ENCODE measurements at places on chromosomes 16 and 17.

- DNase-seq: no peak
These were observed 631 bp downstream of the NLRC5 start for GRCh38 chr16:56989988-56990387.

DNA sequence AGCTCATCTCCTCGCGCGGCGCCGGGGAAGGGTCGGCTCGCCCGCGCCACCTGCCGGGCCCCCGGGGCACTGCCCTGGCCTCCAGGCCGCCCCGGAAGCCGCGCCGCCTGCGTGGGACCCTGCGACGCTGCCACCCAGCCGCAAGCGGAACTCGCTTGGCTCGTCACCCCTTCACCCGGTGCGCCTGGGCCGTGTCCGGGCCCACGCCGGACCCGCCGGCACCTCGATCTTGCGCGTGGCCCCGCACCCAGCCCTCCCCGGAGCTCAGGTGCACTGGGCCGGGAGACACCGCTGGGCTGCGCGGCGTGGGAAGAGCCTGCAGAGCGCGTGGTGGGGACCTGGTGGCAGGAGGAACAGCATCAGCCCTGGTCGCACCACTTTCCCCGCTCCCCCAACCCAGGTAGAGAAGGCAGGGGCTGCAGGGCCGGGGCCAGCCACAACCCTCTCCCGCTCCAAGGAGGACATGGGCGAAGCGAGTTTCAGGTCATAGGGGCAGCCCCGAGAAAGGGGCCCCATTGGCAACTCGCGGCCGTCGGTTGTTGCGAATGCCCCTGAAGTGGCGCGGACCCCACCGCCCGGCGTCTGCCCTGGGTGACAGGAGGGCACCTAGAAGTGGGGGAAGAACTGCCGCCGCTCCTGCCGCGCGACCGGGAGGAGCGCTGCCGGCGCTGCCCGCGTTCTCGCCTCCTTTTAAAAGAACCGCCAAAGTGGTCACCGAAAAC, 363 bp upstream of the MIF4GD start:
- DNase-seq: no peak

DNA sequence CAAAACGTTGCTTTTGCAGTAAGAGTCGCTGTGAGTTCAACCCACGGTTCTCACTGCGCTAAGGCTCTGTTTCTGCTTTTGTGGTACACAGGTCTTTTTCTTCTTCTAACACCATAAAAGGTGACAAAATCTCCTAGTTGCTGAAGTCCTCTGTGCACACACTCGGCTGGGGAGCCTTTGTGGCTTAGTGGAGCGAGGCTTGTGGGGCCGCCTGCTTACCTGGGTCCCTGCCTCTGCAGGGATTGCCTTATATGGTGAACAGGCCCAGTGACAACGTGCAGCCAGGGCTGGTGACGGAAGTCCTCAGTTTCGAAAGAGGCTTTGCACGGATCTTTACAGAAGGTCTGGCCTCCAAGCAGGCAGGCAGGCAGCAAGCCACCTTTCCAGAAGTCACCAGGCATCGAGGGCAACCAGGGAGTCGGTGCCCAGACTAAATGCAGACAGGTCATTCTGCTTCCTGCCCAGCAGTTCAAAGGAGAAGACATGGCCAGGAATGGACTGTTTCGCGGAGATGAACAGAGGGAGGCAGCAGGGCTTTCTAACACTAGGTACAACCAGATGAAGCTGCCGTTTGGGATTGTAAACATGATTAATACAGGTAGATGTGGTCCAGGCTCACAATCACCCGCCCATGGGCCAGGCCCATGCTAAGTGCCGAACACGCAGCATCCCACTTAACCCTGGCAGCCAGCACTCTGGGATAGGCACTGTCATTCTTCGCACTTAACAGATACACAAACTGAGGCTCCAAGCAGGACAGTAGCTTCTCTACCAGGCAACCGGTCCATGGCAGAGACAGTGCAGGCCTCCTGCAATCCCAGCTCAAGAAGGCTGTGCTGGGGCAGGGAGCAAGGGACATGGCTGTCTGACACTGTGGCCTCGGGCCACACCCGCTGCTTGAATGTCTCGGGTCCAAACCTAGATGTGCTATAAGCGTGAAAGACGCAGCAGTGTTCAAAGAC, 10.7 kb upstream of the MEAK7 start:
- no peak for DNase-seq

- DNase-seq: no peak
These were observed 166.4 kb downstream of the HAPSTR1 start for GRCh38 chr16:9257843-9258242.

All from fibroblast of skin of abdomen (primary cell).